ENCODE measurements at places on chromosomes 13 and 19. TPM values are rescaled to one million over a fixed set of nuclear protein-coding genes. Genes with fewer than 3 reads are reported as not detected.

- H3K36me3 ChIP-seq, result no peaks in the 10 kb centered on the region
- H3K4me1 ChIP-seq, result peaks cover 28% of the 10 kb centered on the region
- H3K4me3 ChIP-seq, result no peak overlapping the region
- peak overlapping the region; percentile 83 for H3K27ac ChIP-seq
These were observed 1.2 kb upstream of the DMWD start for GRCh38 chr19:45793876-45794275.

DNA sequence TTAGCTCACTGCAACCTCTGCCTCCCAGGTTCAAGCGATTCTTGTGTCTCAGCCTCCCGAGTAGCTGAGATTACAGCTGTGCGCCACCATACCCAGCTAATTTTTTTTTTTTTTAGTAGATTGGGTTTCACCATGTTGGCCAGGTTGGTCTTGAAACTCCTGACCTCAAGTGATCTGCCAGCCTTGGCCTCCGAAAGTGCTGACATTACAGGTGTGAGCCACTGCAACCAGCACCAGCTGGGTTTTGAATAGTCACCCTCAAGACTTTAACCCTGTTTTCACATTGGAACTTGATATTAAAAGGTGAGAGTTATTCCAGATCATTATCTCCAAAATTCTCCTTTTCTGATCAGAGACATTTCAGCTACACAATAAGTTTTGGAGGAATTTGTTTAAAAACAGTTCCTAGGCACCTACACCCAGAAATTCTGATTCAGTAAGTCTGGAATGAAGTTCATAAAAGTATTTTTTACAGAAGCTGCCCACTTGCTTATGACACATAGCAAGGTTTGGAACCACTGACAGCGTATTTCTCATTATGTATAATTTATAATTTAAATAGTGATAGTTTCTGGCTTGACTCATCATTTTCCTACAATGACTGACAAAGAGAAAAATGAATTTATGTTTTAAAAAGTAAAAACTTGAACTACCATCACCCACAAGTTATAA is 417.3 kb downstream of the DIAPH3 start:
- no peaks in the 10 kb centered on the region for H3K36me3 ChIP-seq
- H3K27ac ChIP-seq, result no peak overlapping the region
- H3K4me3 ChIP-seq, result no peak overlapping the region

DNA sequence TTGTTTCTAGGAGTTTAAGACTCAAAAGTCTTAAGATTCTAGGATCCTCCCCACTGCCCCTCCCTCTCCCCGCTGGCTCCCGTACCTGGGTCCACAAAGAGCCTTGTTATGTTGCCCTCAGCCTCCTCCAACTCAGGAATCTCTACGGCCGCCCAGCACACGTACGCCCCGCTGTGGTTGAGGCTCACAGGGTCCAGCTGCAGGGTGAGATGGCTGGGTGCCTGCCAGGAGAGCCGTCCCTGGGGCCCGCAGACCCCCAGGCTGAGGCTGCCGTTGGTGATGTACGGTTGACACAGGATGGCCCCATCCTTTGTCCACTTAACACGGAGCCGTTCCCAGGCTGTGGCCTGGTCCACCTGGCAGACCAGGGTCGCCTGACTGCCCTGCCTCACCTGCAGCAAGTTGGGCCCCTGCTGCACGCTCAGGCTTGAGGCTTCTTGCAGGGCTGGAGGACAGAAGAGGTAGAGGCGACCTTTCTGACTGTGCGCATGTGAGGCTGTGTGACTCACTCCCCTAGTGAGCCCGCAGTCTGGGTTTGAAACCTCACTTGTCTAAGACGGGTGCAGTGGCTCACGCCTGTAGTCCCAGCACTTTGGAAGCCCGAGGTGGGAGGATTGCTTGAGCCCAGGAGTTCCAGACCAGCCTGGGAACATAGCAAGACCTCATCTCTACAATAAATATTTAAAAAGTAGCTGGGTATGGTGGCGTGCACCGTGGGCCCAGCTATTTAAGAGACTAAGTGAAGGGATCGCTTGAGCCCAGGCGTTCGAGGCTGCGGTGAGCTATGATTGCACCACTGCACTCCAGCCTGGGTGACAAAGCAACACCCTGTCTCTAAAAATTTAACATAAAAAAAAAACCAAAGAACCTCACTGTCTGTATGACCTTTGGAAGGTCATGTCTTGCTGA is 4.0 kb downstream of the TMIGD2 start:
- no peak overlapping the region for H3K27ac ChIP-seq
- H3K36me3 ChIP-seq, result no peaks in the 10 kb centered on the region

DNA sequence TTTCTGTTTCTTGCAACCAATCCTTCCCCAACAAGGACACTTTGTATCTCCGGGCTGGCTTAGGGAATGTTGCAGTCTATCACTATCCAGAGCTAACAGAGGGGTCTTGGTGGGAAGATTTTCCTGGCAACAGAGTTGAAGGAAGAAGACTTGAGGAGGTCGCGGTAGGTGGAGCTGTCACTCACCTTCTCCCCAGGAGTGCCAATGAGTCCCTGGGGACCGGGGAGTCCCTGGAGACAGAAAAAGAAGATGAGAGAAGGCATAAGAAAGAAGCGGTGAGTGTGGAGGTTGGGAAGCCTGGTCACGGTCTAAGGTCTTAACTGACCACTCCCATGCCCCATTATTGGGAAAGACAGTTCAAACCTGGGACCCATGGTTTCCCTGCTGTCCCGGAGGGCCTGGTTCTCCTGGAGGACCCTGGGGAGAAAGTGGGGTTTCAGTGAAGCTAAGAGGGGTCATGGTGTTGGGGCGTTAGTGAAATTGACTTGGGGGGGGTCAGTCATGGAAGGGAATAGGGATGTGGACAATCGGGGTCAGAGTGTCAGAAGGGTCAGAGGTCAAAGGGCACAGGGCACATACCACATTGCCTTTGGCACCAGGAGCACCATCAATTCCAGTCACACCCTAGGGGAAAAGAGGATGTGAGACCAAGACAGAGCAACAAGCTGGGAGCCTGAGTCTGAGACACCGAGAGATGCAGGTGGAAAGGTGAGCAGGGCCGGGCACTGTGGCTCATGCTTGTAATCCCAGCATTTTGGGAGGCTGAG is 18.7 kb downstream of the COL5A3 start:
- H3K4me1 ChIP-seq, result no peaks in the 10 kb centered on the region
- H3K36me3 ChIP-seq, result peaks cover 77% of the 10 kb centered on the region
- H3K27me3 ChIP-seq, result no peaks in the 10 kb centered on the region
- no peak for DNase-seq

DNA sequence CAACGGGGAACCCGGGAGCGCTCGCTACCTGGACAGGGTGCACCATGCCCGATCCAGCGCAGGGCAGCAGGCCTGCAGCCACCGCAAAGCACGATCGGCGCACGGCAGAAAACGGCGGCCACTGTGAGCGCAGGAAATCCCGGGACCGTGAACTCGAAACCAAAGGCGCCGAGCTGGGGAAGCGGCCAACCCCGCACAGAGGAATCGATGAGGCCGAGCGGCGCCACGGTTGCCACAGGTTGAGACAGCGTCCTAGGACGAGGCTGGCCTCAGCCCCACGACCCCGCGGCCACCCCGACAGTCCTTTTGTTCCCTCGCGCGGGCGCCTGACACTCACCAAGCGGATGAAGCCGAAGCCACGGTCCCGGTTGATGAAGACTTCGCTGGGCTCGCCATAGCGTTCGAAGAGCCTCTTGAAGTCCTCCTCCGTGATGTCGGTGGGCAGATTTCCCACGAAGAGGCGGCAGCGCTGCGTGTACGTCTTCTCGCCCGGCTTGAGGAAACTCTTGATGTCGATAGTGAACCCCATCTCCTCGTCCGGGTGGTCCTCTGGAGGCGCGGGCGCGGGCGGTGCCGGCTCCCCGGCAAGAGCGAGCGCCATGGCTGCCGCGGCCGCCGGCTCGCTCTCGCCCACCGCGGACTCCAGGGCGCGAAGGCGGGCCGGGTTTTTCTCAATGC is 557 bp downstream of the PSPC1 start:
- H3K27ac ChIP-seq, result peak overlapping the region; percentile 96
- no peaks in the 10 kb centered on the region for H3K27me3 ChIP-seq
- DNase-seq, result peak; percentile 19
- no peaks in the 10 kb centered on the region for H3K4me1 ChIP-seq
- peak overlapping the region; percentile 60 for H3K4me3 ChIP-seq
- H3K36me3 ChIP-seq, result peaks cover 7% of the 10 kb centered on the region

FCER2 gene
- 1.0 TPM for total RNA-seq
